Stimulated activated CD4-positive, alpha-beta T cell treated with anti-CD3 and anti-CD28 coated beads, Interleukin-1b, Interleukin-23, amount 100 ng/mL, for 48 hours (primary cell): ENCODE measurements at places on chromosomes 11 and 22.

- no peak for DNase-seq
Observed at GRCh38 chr11:12786891-12787290, 112.7 kb downstream of the TEAD1 start.

- DNase-seq: no peak
Observed at GRCh38 chr11:102204174-102204573, 93.9 kb downstream of the YAP1 start.

DNA sequence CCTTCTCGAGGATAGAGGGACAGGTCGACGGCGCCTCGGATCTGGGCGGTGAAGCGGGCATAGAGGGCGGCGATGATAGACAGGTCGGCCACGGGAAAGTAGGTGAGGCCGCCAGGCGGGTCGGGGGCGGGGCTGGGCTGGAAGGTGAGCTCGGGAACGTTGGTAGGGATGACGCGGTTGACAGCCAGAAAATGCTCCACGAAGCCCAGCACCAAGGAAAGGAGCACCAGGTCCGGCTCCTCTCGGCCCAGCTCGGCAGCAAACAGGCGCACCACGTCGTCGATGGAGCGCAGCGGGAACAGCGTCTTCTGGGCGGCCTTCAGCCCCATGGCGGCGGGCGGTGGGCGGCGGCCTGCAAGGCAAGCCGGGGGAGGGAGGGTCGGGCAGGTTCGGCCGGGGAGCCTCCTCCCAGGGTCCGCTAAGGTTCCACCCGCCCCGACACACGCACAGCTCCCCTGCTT, 540 bp downstream of the MEN1 start:
- no peak for DNase-seq

- DNase-seq: no peak
Observed at GRCh38 chr22:46379066-46379930, 43.8 kb downstream of the TRMU start.

DNA sequence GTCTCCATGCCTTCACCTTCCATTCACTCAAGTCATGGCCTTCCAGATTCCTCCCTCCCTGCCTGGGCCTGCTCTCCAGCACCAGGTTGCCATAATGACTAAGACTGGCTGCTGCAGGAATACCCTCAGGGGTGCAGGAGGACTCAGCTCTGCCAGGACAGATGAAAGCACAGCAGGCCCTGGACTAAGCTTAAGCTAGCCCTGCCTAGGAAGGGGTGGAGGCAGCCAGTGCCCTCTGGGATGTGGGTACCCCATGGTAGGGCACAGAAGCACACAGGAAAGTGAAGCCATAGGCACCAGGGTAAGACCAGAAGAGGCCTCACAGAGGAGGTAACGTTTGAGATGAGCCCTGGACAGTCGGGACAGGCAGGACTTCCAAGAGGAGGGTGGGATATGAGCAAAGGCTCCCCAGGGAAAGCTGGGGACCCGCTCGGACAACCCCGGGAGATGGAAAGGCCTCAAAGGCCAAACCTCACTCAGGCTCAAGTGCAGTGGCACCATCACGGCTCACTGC, 3.0 kb upstream of the RIN1 start:
- no peak for DNase-seq

GRCh38 chr22:24189249-24190158, 8.2 kb downstream of the SUSD2 start:
- peak; percentile 38 for DNase-seq

GRCh38 chr22:45582236-45582954, 79.7 kb downstream of the FBLN1 start:
- no peak for DNase-seq

DNA sequence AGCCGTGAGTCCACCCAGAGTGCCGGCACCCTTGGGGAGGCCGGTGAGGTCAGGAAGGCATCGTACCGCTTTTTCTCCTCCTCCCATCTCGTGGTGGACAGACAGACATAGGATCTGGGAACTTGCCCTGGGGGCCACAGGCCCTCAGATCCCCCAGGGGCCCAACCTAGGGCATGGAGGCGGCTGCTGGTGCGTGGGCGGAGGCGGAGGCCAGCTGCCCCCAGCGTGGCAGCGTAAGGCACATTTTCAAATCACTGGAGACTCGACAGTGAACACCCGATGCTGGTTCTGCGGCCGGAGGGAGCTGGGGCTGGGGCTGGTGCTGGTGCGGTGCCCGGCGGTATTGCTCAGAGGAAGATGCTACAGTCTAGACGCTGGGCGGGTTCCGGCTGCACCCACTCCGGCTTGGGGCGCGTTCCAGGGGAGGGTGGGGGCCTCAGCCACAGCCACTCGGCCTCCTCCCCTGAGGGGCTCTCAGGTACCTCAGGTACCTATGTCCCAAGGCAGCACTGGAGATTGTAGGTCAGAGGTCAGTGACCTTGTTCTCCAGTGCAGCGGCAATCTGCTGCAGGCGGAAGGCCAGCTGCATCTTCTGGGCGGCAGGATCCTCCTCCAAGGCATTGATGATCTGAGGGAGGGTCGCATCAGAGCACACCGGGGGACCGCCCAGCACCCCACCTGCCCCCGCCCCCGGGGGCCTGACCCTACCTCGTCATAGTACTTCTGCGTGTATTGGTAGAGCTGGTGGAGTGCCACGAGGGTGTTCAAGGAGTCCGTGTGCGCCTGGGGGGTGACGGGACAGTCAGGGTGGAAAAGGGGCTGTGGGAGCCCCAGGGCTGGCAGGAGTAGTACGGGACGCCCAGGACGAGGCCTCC, 5.2 kb upstream of the MAPK11 start:
- DNase-seq: no peak

- no peak for DNase-seq
Observed at GRCh38 chr11:4890279-4890678, 8.6 kb downstream of the OR51T1 start.

DNA sequence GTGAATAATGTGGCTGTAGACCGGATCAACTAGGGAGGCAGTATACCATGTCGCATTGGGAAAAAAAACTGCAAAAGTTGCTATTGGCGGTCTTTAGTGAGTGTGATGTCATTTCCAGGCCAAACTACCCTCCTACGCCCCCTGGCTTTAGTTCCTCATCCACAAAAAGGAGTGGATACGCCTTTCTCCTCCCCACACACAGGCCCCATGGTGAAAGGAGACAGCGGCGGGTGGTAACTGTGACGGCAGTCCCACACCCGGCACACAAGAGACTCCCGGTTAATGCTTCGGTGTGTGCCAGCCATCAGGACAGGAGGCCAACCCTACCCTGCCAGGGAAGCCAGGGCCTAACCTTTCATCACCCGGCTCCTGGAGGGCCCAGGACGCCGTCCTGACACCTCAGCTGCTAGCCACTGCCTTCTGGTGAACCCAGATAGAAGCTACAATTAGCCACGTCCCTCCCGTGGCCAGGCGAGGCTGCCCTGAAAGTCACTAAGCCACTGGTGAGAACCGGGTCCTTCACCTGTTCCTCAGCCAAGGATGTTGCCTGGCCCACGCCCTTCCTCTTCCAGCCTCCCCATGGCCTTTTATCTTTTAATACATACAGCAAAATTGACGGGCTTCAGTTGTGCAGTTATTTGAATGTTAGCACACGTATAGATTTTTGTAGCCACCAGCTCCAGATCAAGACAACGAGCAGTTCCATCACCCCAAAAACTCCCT, 10.8 kb downstream of the TP53I11 start:
- no peak for DNase-seq

DNA sequence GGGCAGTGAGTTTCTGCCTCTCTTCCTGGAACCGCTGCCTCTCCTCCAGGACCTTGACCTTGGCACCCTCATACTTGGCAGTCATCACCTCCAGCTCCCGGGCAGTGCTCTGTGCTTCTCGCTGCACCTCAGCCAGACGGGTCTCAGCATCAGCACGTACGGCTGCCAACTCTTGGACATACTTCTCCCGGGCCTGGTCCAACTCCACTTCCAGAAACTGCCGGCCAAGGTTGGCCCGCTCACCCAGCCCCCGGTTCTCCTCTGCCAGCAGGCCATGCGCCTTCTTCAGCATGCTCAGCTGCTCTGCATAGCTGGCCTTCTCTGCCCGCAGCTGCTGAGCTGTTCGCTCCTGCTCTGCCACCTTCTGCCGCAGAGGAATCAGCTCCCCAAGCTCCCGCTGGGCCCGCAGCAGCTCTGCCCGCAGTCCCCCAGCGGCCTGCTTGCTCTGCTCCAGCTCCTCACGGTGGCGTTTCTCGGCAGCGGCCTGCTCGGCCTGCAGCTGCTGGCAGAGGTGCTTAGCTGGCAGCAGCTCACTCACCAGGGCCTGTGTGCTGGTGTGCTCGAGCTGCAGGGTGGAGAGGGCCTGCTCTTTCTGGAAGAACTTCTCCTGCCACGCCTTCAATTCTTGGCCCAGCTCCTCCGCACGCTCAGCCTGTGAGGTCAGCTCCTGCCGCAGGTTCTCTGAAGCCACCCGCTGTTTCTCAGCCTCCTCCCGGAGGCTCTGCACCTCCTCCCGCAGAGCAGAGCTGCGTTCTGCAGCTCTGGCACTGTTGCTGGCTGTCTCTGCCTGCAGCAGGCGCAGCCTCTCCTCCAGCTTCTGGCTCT, 14.4 kb downstream of the IL18BP start:
- no peak for DNase-seq

DNA sequence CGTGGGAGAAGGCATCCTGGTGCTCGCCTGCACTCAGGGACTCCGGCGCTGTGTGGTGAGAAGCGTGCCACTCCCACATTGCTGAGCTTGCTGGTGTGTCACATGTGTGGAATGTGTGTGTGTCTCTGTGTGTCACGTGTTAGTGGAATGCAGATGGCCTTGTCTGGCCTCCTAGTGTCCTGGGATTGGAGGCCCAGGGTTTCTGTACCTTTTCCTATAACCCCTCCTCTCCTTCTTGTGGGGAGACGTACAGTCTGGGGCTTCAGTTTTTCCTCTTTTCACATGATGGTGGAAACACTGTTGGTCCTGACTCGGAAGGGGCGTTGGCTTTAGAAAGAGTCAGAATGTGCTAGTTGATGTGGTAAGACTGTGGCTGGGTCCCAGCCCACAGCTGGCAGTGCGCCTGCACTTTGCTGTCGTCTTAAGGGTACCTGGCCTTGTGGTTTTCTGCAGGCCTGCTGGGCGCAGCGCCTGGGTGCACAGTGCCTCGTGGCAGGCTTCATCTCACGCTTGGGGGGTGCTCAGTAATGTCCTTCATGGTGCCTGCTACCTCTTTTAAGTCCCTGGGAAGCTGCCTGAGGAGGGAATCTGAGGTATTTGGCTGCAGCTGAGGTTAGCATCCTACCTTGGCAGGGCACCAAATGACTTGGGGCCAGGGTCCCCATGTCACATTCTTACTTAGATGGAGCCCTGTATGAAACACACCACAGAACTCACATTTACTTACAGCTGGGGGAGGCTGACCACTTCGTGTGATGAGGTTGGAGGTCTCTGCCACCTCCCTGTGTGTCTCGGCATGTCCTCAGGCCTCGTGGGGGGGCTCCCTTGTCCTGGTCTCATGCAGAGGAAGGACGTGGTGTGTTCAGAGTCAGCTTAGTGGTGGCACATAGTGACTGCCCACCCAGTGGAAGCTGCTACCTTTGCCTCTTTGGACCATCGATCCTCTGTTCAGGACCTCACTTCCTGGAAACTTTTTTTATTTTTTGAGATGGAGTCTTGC, 61.9 kb downstream of the MED15 start:
- DNase-seq: peak; percentile 70

GRCh38 chr11:77092382-77092781, 10.3 kb upstream of the OMP start:
- no peak for DNase-seq

DNA sequence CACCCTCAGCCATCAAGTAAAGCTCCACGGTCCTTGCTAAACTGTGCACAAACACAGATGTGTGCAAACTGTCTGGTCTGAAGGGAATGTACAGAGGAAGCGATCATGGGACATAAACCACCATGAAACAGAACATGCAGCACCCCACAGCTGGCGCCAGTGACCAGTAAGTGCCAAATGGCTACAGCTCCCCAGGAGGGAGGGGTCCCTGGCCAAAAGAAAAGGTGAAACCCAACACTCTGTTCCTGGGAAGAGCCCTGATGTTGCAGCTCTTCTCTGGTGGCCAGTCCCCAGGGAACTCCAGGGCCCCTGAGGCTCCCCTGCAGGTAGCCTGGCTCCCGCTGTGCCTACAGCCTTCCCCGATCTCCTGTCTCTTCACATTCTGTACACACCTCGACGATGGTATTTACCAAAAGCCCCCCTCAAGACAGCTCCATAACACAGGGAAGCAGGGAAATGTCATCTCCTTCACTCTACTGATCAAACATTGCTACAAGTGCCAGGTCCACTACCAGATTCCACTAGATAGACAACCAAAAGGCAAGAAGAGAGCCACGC, 2.9 kb downstream of the DGCR6L start:
- DNase-seq: no peak

DNA sequence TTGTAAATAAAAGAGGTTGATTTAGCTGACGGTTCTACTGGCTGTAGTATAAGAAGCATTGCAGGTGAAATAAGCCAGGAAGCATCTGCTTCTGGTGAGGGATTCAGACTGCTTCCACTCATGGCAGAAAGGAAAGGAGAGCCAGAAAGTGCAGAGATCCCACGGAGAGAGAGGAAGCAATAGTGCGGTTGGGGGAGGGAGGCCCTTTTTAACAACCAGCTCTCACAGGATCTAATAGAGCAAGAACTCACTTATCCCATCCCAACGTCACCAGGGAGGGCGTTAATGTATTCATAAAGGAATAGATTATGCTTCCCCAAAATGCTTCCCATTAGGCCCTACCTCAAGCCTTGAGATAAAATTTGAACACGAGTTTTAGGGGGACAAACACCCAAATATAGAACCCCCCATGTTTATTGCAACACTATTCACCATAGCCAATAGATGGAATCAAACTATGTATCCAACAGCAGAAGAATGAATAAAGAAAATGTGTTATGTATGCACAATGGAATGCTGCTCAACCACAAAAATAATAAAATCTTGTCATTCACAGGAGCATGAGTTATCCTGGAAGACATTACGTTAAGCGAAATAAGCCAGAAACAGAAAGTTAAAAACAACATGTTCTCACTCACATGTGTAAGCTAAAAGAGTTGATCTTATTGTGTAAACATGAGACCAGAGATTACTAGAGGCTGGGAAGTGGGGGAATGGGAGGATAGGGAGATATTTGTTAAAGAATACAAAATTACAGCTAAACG, 908.3 kb upstream of the ANO3 start:
- no peak for DNase-seq

DNA sequence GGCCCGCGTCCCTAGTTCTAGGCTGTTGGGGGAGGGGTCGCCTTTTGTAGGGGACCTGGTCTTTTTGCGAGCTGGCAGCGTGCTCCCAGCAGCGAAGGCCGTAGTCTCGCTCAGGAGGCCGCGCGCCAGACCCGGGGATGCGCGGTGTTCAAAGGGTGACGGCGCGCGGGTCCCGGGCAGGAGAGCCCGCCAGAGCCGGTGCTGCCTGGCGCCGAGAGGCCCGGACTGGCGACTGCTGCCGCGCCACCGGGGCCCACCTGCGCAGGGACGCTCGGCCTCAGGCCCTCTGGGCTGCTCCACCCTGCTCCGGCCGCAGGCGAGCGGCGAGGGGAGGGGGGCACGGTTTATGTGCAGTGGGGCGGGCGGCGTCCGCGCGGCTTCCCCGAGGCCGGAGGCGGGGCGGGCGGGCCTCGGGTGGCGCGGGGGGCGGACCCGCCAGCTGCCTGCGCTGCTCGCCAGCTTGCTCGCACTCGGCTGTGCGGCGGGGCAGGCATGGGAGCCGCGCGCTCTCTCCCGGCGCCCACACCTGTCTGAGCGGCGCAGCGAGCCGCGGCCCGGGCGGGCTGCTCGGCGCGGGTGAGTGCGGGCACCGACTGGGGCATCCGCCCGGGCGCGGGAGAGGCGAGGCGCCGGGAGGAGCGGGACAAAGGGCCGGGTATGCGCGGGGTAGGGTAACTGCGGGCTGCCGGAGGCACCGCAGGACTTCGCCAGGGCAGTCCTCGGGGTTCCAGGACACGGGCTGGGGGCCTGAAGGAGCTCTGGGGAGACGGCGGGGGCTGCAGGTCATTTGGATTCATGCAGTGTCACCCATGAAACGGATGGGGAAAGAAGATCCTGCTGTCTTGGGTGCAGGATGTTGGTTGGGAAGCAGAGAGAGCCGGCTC, at the start of gene PRSS23:
TSS of gene PRSS23 (plus strand) at position 467 of the 884 bp plus-strand sequence. CDS start 7,102 bp downstream, outside the sequence.
- peak; percentile 21 for DNase-seq
